ENCODE measurements at places on chromosomes 13 and 19. TPM values are rescaled to one million over a fixed set of nuclear protein-coding genes. Genes with fewer than 3 reads are reported as not detected.

Gene S1PR4
- polyA plus RNA-seq, result 0.34 TPM

Gene HCN2
- 0.42 TPM for polyA plus RNA-seq

Gene CEACAM8
- 0.32 TPM for polyA plus RNA-seq

Gene SLITRK6
- polyA plus RNA-seq, result 7.9 TPM

Gene ZNF793
- polyA plus RNA-seq, result 32.9 TPM

Gene NLRP11
- 0.20 TPM for polyA plus RNA-seq

Gene GARIN5A
- 9.8 TPM for polyA plus RNA-seq

Gene SPRED3
- 0.90 TPM for polyA plus RNA-seq

Gene ADAMTS10
- 51.8 TPM for polyA plus RNA-seq

Gene ANGPTL8
- 0.34 TPM for polyA plus RNA-seq

Gene CSNK1G2
- 50.5 TPM for polyA plus RNA-seq

Gene LHB
- not detected for polyA plus RNA-seq

Gene KLK3
- 0.42 TPM for polyA plus RNA-seq

Gene AP1M2
- 34.9 TPM for polyA plus RNA-seq

Gene ZNF763
- polyA plus RNA-seq, result 11.7 TPM

Gene KISS1R
- 1.2 TPM for polyA plus RNA-seq

Gene PABPC3
- 1.2 TPM for polyA plus RNA-seq

Gene GNG7
- 7.2 TPM for polyA plus RNA-seq

Gene MBD3L3
- polyA plus RNA-seq, result not detected

Gene DCUN1D2
- 22.2 TPM for polyA plus RNA-seq

Gene DGKH
- polyA plus RNA-seq, result 7.6 TPM

Gene ATP4B
- polyA plus RNA-seq, result 0.30 TPM

Gene CACNG6
- polyA plus RNA-seq, result 0.85 TPM

Gene ZIK1
- polyA plus RNA-seq, result 20.8 TPM

Gene RUVBL2
- polyA plus RNA-seq, result 106 TPM

Gene SELENOV
- polyA plus RNA-seq, result 12.1 TPM

Gene TMEM221
- polyA plus RNA-seq, result 2.8 TPM

Gene DHRS12
- 25.4 TPM for polyA plus RNA-seq

Gene ZNF223
- 12.4 TPM for polyA plus RNA-seq

Gene ZNF296
- polyA plus RNA-seq, result 0.76 TPM

Gene FXYD1
- polyA plus RNA-seq, result 27.3 TPM

Gene ZNF575
- 3.3 TPM for polyA plus RNA-seq

Gene NCCRP1
- polyA plus RNA-seq, result 1.3 TPM

Gene DAPK3
- 50.8 TPM for polyA plus RNA-seq

Gene CGB7
- polyA plus RNA-seq, result 1.5 TPM

Gene OR4F17
- polyA plus RNA-seq, result not detected

Gene CYP4F3
- 0.37 TPM for polyA plus RNA-seq

Gene POU2F2
- polyA plus RNA-seq, result 1.3 TPM

Gene ZNF480
- 15.8 TPM for polyA plus RNA-seq

Gene CRTC1
- 15.4 TPM for polyA plus RNA-seq
